ENCODE measurements at places on chromosomes 16 and 17. TPM values are rescaled to one million over a fixed set of nuclear protein-coding genes. Genes with fewer than 3 reads are reported as not detected.

GEMIN4 gene
- total RNA-seq = 38.1 TPM

DNA sequence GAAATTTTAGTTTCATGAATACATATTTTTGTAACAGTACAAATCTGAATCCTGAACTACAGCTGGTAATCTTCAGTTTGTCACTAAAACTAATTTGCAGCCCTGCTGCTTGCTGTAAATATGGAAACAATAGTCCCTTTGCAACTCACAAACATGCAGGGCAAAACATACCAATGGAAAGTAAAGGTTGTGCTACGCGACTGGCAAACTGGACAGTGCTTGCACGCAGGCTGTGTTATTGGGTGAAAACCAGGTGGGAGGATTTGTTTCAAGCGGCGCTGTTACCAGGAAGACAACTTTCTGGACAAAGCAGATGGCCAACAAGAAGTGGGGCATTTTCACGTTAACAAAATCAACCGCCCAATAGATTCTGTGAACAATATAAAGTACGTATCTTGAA is 93.5 kb downstream of the CDYL2 start:
- DNase-seq = no peak

GRCh38 chr16:80594756-80595155 is 54.0 kb downstream of the DYNLRB2 start:
- DNase-seq = no peak

GRCh38 chr17:37212179-37212578 is 163.6 kb upstream of the C17orf78 start:
- DNase-seq = no peak

DNA sequence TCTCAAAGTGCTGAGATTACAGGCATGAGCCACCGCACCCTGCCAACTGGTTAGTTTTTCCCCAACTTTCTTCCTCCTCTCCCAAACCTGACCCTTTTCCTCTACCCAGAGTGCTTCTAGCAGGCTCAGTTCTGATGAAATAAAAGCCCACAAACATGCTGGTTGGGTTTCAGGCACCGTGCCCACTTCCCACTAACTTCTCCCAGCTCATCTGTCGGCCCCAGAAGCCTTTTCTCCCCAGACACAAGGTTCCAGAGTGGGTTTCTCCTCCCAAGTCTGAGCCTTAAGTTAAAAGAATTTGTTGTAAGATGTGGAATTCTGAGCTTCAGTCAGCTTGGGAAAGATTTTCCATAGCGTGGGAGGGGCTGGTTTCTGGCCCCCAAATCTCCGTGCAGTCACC is 11.5 kb upstream of the SCN4A start:
- DNase-seq = no peak

TMEM92 gene
- not detected for total RNA-seq

GRCh38 chr16:71396594-71396993 is 38.1 kb downstream of the CALB2 start:
- DNase-seq = no peak

DNA sequence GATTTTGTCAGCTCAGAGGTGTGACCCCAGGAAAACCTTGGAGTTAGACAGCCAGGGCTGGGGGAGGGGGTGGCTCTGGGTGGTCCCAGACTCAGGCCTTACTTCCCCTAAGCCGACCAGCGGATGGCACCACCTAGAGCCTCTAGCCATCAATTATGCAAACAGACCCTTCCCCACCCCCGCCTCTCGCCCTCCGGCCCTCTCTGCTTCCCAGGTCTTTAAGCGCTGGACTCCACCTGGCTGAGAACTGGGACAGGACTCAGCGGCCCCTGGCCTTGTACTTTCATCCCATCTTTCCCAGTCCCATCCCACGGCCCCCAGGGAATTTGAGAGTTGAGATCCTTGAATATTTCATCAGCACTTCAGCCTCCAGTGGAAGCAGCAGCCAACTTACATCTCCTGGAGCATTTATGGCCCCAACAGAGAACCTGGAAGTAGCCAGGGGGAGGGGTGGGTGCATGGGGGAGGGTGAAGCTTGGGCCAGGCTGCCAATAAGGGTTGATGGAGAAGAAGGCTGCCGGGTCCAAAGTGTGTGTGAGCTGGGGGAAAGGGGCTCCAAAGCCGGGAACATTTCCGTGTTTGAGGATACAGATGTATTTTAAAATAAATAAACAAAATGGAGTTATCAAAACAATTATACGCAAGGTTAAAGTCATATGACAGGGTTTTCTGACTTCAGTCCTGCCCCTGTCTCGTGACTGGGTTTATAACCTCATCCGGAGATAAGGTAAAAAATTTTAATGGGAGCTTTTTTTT is 7.5 kb upstream of the JUP start:
- DNase-seq = no peak

CTRB1 gene
- 6.1 TPM for total RNA-seq
